ENCODE measurements at places on chromosomes 2 and 18. TPM values are rescaled to one million over a fixed set of nuclear protein-coding genes. Genes with fewer than 3 reads are reported as not detected.
A peak's percentile ranks its signal among the peaks of the same experiment; 100 is the strongest.

Gene DYNAP
- not detected for total RNA-seq

Gene COMMD1
- total RNA-seq: 46.9 TPM

Gene CRYBA2
- not detected for total RNA-seq

Gene TP53I3
- 185 TPM for total RNA-seq

Gene SERPINB4
- not detected for total RNA-seq

Gene NT5DC4
- total RNA-seq: not detected

Gene PROC
- total RNA-seq: 0.44 TPM

Gene SEPTIN10
- 76.8 TPM for total RNA-seq

Gene TMEM169
- total RNA-seq: 5.5 TPM

Gene OSR1
- 2.6 TPM for total RNA-seq

Gene ANKRD29
- total RNA-seq: 0.17 TPM

Gene ABCG5
- total RNA-seq: 0.14 TPM

Gene CYS1
- total RNA-seq: 3.2 TPM

GRCh38 chr2:172425336-172425735 is 2.0 kb upstream of the ITGA6 start:
- no peak for DNase-seq

DNA sequence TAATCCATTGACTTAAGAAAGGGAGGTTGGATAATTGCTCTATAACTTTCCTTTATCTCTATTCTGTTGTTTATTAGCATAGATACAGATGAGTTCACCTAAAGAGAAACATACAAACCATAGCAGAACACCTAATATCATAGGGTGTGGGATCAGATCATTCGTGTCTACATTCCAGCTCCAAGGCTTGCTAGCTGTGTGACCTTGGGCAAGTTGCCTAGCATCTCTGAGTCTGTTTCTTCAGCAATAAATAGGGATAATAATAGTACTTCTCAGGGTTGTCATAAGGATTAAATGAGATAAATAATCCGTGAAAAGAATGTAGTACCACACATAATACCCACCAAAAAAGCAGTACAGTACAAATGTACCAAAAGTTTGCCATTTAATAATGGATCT is 126.2 kb downstream of the PLB1 start:
- no peak for DNase-seq

GRCh38 chr2:75068546-75068945 is 110.1 kb downstream of the POLE4 start:
- DNase-seq: no peak

DNA sequence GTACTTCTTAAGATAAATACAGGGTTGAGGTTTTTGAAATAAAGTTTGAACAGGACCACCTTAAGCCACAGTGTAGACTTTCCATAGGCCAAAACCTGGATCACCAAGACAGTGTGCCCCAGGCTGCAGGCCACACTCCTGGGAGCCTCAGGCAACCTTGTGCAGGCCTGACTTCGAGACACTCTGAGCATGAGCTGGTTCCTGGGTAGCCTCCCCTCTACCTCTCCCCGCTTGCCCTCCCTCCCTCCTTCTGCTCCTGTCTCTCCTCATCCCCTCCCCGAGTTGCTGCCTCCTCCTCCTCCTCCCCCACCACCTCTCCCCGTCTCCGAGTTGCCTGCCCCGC is 10.6 kb upstream of the PROC start:
- DNase-seq: peak; percentile 39

DNA sequence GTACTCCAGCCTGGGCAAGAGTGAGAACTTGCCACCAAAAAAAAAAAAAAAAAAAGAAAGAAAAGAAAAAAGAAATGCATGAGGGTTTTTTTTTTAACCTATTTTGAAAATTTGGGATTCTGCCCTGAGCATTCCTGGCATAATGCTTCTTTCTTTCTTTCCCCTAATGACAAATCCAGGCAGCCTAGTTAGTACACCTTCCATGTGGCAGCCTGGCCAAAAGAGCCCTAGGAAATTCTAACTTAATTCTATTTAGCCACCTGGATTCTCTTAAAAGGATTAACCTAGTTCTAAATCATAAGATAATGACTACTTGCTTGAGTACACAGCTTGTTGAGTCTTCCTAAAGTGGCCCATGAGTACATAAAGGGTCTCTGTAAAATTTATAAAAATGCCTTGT is 160.1 kb downstream of the THADA start:
- no peak for DNase-seq

DNA sequence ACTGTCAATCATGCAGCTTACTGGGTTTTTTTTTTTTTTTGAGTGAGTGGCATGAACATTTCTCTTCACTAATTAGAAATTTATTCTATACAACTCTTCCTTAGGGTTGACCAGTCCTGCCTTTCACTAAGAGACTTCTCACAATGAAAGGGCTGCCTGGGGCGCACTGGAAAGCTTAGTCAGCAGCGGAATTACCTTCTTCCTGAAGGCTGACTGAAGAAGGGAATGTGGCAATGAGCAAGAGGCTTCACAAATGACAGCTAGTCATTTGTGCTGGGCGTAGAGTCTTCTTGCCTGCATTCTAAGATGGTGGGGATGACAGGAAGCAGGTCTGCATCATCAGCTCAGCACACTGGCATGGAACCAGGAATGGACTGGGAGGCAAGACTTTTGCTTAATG is 15.6 kb upstream of the SCN3A start:
- no peak for DNase-seq

DNA sequence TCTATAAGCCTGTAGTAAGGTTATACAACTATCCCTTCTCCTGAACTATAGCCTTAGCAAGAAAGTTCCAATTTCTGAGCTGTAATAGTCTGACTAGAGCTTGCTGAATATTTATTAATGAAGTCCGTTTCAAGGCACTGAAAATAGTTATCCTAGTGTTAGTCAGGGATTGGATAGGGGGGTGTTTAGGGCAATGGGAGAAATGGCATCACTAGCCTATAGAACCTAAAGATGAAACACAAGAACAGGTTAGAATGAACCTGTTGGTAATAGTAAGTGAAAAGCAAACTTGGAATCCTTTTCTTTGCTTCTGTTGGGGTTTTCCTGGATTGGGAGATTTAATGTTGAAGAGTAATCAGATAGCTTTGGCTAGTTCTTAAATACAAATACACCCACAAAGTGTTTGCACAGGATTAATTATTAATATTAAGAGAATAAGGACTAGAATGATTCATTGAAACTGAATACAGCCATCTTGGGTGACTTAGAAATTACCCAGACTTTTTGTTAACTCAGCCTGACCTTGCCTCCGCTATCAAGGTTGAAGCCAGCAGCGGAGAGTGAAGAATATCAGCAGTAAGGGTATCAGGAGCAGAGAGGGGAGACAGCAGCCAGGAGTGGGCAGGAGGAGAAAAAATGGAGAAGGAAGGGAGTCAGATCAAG is 14.4 kb downstream of the CCNT2 start:
- DNase-seq: peak; percentile 41

GRCh38 chr2:239429473-239430350 is 28.9 kb upstream of the HDAC4 start:
- no peak for DNase-seq

GRCh38 chr18:7617738-7618422 is 50.8 kb downstream of the PTPRM start:
- no peak for DNase-seq

GRCh38 chr2:149224543-149224942 is 105.8 kb upstream of the LYPD6 start:
- no peak for DNase-seq

DNA sequence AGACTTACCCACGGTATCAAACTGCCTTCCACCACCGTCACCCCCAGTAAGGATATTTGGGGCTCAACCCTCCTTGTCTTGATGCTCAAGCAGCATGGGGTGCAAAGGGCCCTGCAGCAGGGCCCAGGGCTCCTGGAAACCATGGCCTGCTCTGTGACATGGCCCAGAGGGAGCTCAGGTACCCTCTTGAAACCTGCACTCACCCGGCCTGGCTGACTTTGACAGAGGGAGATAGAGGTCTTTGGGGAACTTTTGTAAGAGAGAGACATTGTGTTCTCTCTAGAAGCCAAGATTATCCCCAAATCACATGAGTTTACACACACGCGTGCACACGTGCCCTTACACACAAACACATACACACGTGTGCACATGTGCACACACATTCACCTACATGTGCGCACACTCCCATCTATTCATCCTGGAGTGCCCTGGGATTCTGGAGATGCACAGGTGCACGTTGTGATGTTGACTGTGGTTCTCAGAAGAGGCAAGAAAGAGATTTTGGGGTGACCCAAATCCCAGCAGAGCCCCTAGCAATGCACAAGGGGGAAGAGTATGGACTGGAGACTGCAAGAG is 19.6 kb upstream of the KCNK3 start:
- no peak for DNase-seq

GRCh38 chr2:165349181-165349580 is 110.0 kb downstream of the SCN2A start:
- DNase-seq: no peak

DNA sequence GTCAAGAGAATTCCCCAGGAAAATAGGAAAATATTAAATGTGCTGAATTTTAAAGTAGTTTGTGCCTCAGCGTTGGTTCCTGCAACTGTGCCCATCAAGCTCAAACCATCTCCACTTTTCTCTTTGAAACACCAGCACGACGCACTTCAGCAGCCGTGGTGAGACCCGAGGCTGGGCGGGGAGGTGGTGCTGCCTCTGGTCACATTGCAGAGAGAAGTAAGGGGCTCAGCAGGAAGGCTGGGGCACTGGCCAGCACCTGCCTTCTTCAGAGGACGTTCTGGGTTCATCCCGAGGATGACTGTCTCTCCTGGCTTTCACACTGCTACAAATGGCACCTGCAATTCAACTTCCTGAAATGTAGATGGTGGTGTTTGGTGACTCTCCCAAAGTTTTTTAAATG is 323.7 kb upstream of the SALL3 start:
- no peak for DNase-seq

DNA sequence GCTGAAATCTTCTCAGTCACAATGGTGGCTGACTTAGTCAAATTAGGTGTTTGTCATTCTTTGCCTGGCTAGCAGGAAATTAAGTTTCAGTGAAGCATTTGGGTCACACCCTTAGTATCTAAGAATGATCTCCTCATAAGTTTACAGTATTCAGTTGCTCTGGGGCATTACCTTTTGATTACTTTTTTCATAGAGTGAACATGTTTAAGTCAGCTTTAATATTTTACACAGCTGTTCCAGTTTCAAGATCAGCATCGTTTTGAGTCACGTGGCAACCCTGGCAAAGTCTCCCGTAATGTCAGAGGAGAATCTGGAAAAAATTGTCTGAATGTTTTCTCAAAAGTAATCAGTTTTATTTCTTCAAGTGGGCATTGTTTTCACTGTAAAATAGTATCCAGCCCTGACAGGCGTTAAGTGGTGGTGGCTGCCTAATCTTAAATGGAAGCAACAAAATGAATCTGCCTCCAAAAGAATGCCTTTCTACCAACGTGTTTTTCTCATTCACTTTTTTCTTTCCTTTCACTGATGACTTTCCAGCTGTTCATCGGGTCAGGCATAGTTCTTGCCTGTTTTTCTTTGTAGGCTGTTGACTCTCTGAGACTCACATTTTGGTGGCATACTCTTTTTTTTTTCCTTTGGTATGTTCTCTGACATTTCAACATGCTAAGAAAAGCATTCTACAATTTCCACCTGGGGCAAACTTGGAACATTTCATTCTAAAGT is 319.6 kb upstream of the TCF4 start:
- no peak for DNase-seq

DNA sequence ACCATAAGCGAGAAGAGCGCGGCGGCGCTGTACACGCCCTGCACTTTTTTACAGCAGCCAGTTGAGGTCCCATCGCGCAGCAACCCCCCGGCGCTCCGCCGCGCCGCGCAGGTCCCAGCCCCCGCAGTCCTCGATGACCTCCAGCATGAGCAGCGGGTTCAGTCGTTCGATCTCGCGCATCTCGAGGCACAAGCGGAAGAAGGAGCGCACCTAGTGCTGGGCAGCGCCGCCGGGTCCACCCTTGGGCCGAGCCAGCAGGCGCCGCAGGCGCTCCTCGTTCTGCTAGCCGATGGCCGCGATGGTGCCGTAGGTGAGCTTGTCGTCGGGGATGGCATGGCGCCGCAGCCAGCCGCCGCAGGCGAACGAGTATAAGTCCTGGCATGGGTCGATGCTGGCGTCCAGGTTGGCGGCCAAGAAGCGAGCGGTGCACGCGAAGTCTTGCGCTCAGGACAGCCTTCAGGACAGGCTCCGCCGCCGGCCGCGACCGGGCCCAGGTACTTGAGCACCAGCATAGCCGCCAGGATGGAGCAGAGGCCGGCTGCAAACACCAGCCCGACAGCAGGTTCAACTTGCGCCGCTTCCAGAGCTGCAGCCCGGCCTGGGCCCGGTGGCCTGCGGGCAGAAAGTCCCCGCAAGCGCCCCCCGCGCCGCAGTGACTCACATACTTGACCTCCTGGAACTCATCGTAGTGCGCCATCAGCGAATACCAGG is 8.3 kb downstream of the ALPP start:
- DNase-seq: no peak

DNA sequence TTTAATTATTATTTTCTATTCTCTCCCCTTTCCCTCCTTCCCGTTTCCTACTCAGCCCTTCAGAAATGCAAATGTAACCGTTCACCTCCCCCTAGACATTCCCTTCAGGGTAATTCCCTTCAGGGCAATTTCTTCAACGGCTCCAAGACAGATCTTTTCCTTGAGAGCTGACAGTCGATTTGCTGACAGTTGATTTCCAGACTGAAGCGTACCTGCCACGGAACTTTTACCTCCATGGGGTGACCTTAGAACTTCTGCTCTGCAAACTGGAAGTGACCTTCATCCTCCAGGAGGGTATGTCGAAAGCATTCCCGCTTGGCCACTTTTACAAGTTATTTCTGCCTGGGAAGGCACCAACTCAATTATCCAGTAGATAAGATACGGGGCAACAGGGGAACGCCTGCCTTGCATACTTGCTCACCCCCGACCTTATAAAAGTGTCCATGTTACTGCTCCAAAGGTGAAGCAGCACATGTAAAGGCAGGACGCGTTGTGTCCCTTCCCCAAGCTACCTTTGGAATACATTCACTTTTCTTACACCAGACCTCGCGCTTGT is 18.5 kb downstream of the B3GNT7 start:
- no peak for DNase-seq

DNA sequence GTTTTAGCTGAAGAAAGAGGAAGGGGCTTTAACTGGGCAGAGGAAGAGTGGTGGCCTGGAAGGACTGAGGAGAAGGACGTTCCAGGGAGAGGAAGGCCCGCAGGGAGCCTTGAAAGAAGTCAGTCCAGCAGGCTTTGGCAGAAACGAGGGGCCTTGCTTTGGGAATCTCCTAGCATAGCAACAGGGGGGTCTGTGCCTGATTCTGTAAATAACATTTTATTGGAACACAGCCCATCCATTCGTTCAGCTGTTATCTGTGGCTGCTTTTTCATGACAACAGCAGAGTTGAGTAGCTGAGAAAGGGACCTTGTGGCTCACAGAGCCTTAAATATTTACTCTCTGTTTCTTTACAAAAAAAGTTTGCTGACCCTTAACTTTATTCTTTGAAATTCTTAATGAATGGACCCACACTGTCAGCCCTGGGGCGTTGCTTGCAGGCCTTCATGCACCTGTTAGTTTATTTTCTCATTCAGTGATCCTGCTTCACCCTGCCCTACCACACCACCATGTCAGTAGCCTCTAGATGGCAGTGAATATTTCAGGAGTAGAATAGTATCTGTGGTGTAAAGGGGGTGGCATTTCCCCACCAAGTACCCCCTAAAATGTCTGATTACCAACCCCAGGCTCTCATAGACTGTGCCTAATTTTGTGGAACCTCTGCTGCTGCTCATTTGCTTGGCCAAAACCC is 61.0 kb downstream of the MGAT5 start:
- DNase-seq: no peak

Measured in Caki2 (cell line).